Stimulated activated CD8-positive, alpha-beta memory T cell treated with anti-CD3 and anti-CD28 coated beads, Interleukin-2, amount 100 ng/mL, for 1 hour (primary cell): ENCODE measurements at places on chromosomes 5 and 9.

DNA sequence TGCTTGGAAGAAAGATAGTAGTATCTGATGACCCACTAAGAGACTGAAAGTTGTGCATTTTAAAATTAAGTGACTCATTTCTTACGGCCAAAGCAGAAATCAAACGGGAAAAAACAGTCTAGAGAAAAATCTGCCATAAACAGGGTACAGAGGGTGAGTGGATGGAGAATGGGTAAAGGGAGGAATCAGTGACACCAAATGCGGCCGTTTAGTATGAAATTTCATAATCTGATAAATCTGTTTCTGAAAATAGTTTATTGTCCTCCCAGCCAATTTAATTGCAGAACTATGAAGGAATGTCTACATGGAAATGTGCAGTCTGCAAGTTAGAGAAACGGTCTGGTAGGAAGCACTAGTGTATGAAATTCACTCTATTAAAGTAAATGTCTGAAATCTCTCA, 39.5 kb downstream of the ADAMTS12 start:
- no peak for DNase-seq

DNA sequence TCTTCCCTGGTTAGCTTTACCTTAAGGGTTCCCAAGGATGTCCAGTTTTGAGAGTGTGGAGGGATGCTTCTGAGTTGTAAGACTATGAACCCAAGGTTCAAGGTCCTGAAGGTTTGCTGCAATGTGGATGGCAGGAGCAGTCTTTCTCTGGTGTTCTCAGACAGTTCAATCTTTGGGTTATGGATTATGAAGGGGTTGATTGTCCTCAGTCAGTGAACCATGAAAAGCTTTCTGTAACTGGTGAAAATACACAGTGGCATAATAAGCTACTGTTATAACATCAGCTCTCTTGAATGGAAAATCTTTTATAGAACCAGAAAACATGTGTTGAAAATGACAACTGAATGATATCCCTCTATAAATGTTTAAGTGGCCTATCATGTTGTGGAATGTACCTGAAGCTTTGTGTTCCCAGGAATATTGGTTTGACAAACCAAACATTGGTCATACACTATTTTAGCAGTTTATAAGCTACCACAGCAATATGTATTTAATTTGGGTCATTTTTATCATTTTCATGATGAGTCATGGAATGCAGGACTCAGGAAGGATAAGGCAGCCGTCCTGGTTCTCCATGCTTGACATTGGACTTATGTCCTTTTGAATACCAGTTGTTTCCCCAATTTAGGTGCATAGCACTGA, 1041.8 kb upstream of the ARRDC3 start:
- DNase-seq = no peak

- no peak for DNase-seq
Observed at GRCh38 chr9:130745210-130745800, 51.7 kb downstream of the EXOSC2 start.

DNA sequence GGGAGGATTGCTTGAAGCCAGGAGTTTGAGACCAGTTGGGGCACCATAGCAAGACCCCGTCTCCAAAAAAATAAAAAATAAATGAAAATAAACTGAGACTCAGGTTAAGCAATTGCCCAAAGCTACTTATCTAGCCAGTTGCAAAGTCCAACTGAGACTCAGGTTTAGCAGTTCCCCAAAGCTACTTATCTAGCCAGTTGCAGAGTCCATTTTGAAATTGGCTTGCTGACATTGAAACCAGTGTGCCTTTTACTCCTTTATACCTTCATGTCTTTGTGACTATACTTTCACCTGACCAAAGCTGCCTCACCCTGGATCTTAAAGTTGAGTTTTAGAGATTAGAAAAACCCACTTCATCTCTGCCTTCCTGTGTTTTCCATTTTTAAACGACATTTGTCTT, 66.5 kb downstream of the GALNT10 start:
- DNase-seq = no peak

GRCh38 chr5:170252109-170252508, 19.3 kb downstream of the C5orf58 start:
- DNase-seq = no peak

DNA sequence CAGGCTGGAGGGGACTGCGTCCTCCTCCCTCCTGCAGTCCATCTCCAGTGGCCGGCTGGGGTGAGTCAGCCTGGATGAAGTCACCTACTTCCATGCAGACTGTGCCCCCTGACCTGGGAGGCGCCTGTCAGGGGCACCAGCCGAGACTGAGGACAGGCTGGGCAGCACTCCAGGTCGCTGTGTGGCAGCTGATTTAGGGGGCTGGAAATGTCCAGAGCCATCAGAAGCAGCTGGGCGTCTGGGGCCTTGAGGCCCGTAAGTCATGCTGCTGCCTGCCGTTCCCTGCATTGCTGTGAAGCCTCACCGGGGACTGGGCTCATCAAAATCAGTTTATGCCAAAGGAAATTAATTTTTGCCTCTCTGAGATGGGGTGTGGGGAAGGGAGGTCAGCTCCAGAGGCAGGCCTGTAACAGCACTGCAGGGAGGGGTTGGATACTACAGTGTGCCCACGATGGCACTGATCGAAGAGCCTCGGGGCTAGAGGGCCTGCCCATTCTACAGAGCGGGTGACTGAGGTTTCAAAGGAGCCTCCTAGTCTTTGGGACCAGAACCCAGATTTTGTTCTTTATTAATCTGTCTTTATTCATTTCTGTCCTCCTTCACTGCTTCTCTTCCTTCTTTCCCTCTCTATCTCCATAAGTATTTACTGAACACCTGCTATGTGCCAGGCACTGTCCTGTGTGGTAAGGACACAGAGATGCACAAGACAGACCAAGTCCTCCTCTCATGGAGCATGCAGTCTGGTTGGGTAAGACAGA, 70.4 kb upstream of the PSD2 start:
- DNase-seq = no peak

DNA sequence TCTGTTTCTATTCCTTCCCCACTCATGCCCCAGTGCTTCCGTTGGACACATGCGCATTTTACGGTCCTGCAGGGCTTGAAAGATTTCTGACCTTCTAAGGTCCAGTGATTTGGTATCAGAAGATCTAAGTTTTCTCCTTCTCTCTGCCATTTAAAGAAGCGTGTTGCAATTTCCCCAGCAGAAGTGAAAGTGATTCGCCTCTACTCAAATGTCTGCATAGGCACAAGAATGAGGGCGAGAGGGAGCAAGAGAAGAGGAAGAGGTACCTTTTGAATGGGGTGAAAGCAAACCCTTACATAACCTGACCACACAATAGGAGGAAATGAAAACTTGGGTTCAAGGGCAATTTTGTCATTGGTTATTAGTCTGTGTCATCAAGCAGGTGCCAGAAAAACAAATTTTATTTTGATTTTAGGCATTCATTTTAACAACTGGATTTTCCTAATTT, 31.7 kb upstream of the NR3C1 start:
- DNase-seq = no peak

GRCh38 chr5:96741891-96742309, 65.8 kb downstream of the ERAP1 start:
- DNase-seq = no peak
